Progenitor cell of endocrine pancreas (in vitro differentiated cells): ENCODE measurements at places on chromosomes 4 and X. TPM values are rescaled to one million over a fixed set of nuclear protein-coding genes. Genes with fewer than 3 reads are reported as not detected.

DNA sequence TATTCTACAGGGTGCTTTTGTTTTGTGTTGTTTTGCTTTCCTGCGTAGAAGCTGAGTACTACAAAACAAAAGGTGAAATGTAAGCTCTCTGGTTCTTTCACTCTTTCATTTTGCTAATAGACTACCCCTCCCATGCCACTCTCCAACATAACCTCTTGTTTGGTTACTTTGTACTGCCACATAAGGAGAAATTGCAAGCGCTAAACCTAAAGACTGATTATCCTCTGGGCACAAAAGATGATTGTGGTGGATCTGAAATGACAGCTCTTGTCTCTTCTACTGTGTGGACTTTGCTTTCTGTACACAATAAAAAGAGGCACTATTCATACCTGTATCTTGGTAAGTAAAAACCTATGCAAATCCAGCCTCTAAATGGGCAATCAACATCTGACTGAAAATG is 5.3 kb downstream of the MBNL3 start:
- peaks cover 33% of the 10 kb centered on the region for H3K4me1 ChIP-seq
- H3K27ac ChIP-seq: no peak overlapping the region
- H3K36me3 ChIP-seq: no peaks in the 10 kb centered on the region
- H3K4me3 ChIP-seq: no peak overlapping the region
- DNase-seq: no peak

GRCh38 chr4:22897520-22898108 is 204.9 kb downstream of the GBA3 start:
- peaks cover 11% of the 10 kb centered on the region for H3K27me3 ChIP-seq
- H3K4me1 ChIP-seq: peaks cover 11% of the 10 kb centered on the region
- no peak overlapping the region for H3K27ac ChIP-seq
- no peak overlapping the region for H3K4me3 ChIP-seq
- no peaks in the 10 kb centered on the region for H3K36me3 ChIP-seq
- peak; percentile 31 for DNase-seq

- no peaks in the 10 kb centered on the region for H3K4me1 ChIP-seq
- peaks cover 3% of the 10 kb centered on the region for H3K36me3 ChIP-seq
- DNase-seq: no peak
Observed at GRCh38 chr4:79763486-79764075, 309.4 kb downstream of the ANTXR2 start.

GRCh38 chr4:105572296-105572695 is 19.9 kb downstream of the ARHGEF38 start:
- H3K4me3 ChIP-seq: no peak overlapping the region
- DNase-seq: no peak
- no peaks in the 10 kb centered on the region for H3K27me3 ChIP-seq
- H3K4me1 ChIP-seq: peaks cover 2% of the 10 kb centered on the region

DNA sequence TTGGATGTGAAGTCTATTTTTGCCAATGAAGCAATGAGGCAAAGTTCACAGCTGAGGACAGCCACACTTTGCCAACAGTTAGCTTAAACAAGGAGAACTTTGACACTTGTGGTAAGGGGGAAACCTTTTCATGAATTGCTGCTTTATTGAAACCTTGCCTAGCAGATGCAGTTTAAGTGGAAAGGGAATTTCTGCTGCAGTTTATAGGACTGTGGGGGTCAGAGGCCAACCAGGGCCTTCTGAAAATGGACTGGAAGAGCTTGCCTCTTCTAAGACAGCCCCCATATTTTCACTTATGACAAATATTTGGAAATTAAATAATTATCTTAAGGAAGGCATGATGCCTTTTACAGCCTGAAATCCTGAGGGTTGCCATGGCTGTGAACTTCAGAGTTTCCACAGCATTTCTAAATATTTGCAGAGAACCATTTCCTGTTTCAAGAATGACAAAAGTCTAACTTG is 550.3 kb downstream of the RAB28 start:
- H3K27ac ChIP-seq: no peak overlapping the region
- H3K36me3 ChIP-seq: no peaks in the 10 kb centered on the region
- DNase-seq: no peak
- H3K27me3 ChIP-seq: no peaks in the 10 kb centered on the region
- H3K4me3 ChIP-seq: no peak overlapping the region

- H3K27me3 ChIP-seq: no peaks in the 10 kb centered on the region
- DNase-seq: no peak
- H3K36me3 ChIP-seq: no peaks in the 10 kb centered on the region
- peaks cover 4% of the 10 kb centered on the region for H3K4me1 ChIP-seq
Observed at GRCh38 chr4:106266201-106266600, 49.8 kb downstream of the TBCK start.

DNA sequence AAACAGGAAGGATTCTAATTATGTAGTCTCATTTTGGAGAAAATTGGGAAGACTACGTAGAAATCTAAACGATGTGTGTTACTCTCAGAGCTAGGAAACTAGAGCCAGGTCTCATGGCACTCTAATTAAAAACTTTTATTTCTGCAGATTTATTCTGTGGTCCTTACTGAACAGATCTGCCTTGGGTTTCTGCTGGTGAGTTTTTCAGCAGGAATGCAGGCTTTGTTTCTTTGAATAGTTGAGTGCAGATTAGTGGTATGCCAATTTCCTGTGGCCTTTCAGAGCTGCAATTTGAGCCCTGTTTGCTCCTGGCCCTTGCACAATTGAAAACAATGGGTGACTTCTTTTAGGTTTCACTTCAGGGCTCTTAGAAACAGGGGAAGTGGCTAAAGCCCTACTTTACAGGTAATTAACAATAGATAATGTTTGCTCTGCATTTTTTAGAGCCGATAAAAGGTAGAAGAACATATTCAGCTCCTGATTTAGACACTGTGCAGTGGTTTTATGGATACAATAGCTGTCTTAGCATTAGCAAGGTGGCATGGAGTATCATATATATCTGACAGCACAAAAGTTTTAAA is 21.8 kb downstream of the SPRY1 start:
- DNase-seq: no peak
- no peak overlapping the region for H3K4me3 ChIP-seq
- H3K4me1 ChIP-seq: peaks cover 52% of the 10 kb centered on the region
- no peaks in the 10 kb centered on the region for H3K27me3 ChIP-seq
- H3K27ac ChIP-seq: peak overlapping the region; percentile 83

- H3K36me3 ChIP-seq: peaks cover 11% of the 10 kb centered on the region
- H3K27ac ChIP-seq: no peak overlapping the region
- H3K4me3 ChIP-seq: no peak overlapping the region
- no peaks in the 10 kb centered on the region for H3K27me3 ChIP-seq
- peaks cover 10% of the 10 kb centered on the region for H3K4me1 ChIP-seq
Observed at GRCh38 chr4:121408-122084, 2.8 kb upstream of the ZNF718 start.

- no peak overlapping the region for H3K4me3 ChIP-seq
- no peaks in the 10 kb centered on the region for H3K27me3 ChIP-seq
- H3K27ac ChIP-seq: no peak overlapping the region
- no peaks in the 10 kb centered on the region for H3K36me3 ChIP-seq
- H3K4me1 ChIP-seq: peaks cover 25% of the 10 kb centered on the region
Observed at GRCh38 chr4:30860978-30861377, 140.8 kb downstream of the PCDH7 start.

DNA sequence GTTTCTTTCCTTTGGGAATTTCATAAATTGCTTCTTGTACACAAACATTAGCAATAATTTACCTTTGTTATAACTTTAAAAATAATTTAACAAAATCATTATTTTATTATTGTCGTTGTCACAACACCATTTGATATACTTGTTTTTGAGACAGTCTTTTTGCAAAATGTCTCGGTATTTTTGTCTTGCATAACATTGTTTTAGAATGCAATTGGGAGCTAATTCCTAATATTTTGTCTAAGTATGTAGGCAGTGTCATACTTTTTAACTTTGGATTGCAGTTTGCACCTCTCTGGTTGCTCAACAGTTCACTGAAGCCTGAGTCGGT is 340 bp upstream of the CFAP299 start:
- H3K4me3 ChIP-seq: peak overlapping the region; percentile 90
- H3K4me1 ChIP-seq: peaks cover 7% of the 10 kb centered on the region
- H3K27ac ChIP-seq: no peak overlapping the region
- no peak for DNase-seq

- no peaks in the 10 kb centered on the region for H3K36me3 ChIP-seq
- peak overlapping the region; percentile 94 for H3K27ac ChIP-seq
- DNase-seq: no peak
- peaks cover 24% of the 10 kb centered on the region for H3K4me1 ChIP-seq
- H3K4me3 ChIP-seq: peak overlapping the region; percentile 96
Observed at GRCh38 chr4:6910340-6910959, 824 bp downstream of the TBC1D14 start.

DNA sequence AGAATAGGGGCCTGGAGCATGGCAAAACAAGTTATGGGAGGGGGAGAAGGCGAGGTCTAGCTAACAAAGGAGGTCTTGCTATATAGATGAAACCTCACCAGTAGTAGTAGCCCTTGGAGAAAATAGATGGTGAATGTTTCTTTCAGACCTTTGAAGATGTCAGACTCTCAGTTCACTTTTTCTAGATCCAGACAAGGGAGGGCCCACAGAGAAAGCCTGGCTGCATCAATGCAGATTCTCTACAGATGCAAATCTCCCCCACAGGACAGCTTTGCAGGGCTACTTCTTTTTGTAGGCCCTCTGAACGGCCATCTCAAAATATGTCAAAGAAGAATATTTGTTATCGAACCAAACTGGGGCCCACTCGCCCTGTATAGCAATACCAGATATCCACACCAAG is 159.7 kb downstream of the ANK2 start:
- H3K27me3 ChIP-seq: no peaks in the 10 kb centered on the region
- H3K27ac ChIP-seq: no peak overlapping the region
- no peak overlapping the region for H3K4me3 ChIP-seq

- H3K4me1 ChIP-seq: no peaks in the 10 kb centered on the region
- no peaks in the 10 kb centered on the region for H3K36me3 ChIP-seq
- no peak overlapping the region for H3K4me3 ChIP-seq
- no peak for DNase-seq
- H3K27ac ChIP-seq: no peak overlapping the region
- peaks cover 9% of the 10 kb centered on the region for H3K27me3 ChIP-seq
Observed at GRCh38 chr4:185945252-185945651, 123.7 kb upstream of the TLR3 start.

DNA sequence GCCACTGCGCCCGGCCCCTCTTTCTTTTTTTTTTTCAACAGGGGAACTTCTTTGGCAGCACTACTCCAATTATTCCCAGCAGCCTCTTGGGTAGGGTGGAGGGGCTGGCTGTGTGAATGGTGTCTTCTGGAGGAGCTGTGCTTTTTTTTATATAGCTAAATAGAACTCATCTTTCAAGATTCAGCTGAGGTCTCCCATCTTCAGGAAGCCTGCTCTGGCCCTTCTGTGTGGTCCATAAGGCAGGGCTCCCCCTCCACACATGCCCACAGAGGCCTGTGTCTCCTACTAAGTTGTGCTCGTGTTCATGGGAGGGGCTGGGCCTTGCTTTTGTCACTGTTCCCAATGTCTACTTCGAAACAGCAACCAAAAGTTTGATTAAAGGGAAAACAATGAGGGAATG is 116.8 kb downstream of the AFAP1 start:
- H3K36me3 ChIP-seq: peaks cover 12% of the 10 kb centered on the region
- H3K27me3 ChIP-seq: no peaks in the 10 kb centered on the region
- peaks cover 22% of the 10 kb centered on the region for H3K4me1 ChIP-seq
- H3K4me3 ChIP-seq: no peak overlapping the region
- DNase-seq: no peak

GRCh38 chrX:153766098-153766817 is 2.2 kb downstream of the PLXNB3 start:
- DNase-seq: no peak
- peaks cover 2% of the 10 kb centered on the region for H3K4me1 ChIP-seq
- no peaks in the 10 kb centered on the region for H3K36me3 ChIP-seq
- no peak overlapping the region for H3K4me3 ChIP-seq
- no peak overlapping the region for H3K27ac ChIP-seq

DNA sequence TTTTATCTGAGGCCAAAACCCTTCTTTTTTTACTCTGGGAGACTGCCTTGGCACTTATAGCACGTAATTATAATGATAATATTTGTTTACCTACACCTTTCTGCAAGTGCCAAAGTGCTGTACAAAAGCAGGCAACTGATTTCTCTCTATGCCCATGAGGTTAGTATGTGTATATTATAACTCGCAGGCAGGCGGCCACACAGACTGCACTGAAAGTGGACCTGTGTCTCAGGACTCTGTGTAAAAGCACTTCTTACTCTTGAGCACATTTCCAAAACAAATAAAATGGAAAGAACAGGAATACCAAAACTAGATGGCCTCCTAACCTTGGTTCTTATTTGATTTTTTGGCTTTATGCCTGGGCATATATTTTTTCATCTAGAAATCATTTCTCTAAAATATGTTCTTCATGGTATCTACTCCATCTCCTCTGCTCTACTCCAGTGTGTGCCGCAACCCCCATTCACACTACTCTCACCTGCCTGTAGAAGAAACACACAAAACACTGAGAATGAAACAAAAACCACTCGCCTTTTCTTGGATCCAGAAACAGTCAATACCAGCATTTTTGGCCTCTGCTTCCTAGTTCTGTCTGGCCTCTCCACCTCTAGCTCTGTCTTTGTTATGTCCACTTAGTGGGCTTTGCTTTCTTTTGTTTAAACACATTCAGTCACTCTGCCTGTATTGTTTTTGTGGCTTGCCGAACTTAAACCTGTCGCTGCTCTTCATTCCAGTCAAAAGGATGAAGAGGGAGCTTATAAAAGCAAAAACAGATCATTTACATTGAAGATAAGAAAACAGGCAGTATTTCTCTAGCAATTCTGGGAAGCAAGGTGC is 934.5 kb upstream of the TENM3 start:
- no peak for DNase-seq
- no peak overlapping the region for H3K4me3 ChIP-seq
- H3K36me3 ChIP-seq: no peaks in the 10 kb centered on the region
- H3K4me1 ChIP-seq: peaks cover 14% of the 10 kb centered on the region

DNA sequence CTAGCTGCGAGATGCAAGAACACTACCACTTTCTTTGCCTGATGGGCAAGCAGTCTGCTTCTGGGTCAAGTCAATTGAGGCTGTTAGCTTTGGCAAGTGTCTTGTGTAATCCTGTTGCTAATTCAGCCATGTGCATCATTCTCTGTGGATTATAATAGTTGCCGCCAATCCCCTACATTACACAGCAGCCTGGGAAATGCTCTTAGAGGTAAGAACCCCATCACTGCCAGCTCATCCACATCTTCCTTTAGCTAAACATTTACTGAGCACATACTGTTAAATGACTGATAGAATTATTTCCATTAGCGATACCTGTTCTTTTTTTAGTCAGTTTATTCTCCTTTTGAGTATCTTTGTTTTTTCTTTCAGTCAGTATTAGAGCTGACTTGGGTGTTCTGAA is 116.2 kb downstream of the CBR4 start:
- no peaks in the 10 kb centered on the region for H3K4me1 ChIP-seq
- peaks cover 41% of the 10 kb centered on the region for H3K36me3 ChIP-seq
- H3K27me3 ChIP-seq: no peaks in the 10 kb centered on the region

- no peak overlapping the region for H3K27ac ChIP-seq
- no peaks in the 10 kb centered on the region for H3K36me3 ChIP-seq
- no peaks in the 10 kb centered on the region for H3K27me3 ChIP-seq
- no peak for DNase-seq
- peaks cover 5% of the 10 kb centered on the region for H3K4me1 ChIP-seq
Observed at GRCh38 chr4:151673908-151674520, 86.8 kb downstream of the GATB start.

CD38 gene
- not detected in 2 replicates for total RNA-seq

UBE2A gene
- 49.4 and 55.0 TPM in 2 replicates for total RNA-seq

TNIP3 gene
- total RNA-seq: not detected in 2 replicates

SLC2A9 gene
- 3.1 and 3.2 TPM in 2 replicates for total RNA-seq

VCX3B gene
- total RNA-seq: not detected in 2 replicates

GLA gene
- total RNA-seq: 35.9 and 36.7 TPM in 2 replicates

AFM gene
- 0.26 and 0.47 TPM in 2 replicates for total RNA-seq
